ENCODE measurements at places on chromosomes 1 and 21.

DNA sequence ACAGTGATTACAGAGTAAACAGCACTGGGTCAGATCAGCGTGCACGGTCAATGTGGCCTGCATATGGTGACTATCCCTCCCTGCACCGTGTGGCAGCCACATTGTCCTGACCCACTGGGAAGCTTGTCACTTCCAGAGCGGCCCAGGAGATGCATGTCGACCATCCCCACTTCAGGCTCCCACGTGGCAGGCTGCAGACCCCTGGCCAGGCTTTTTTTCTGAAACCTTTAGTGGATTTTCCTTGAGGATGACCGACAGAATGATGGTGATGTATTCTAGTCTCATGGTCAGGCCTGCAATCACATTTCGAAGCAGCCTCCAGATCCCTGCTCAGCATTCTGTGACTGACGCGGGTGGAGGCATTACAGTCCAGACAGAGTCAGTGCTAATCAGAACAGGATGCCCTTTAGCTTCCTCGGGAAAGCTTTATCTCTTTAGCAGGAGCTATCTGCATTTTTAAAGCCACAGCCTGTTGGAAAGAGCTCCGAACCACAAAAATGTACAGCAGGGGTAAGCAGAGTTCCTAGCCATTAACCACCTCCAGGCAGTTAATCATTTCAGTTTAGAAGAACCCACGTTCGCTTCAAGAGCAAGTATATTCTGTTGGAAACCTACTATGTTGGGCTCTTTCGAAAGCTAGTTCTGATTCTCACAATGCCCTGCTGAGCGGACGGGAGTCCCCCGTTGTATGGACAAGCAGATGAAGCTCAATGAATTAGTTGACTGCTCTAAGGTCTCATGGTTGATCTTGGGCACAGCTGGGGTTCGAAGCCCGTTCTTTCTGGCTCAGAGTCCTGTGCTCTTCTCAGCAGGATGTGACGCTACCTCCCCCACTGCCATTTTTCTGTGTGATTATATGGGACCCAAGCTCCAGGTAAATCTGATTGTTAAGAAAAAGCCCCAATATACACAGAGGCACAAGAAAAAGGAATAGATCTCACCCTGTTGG lies 56.5 kb downstream of the IRF2BP2 start:
- peak; percentile 81 for DNase-seq

GRCh38 chr1:6108937-6109614 lies 63.4 kb downstream of the KCNAB2 start:
- no peak for DNase-seq

DNA sequence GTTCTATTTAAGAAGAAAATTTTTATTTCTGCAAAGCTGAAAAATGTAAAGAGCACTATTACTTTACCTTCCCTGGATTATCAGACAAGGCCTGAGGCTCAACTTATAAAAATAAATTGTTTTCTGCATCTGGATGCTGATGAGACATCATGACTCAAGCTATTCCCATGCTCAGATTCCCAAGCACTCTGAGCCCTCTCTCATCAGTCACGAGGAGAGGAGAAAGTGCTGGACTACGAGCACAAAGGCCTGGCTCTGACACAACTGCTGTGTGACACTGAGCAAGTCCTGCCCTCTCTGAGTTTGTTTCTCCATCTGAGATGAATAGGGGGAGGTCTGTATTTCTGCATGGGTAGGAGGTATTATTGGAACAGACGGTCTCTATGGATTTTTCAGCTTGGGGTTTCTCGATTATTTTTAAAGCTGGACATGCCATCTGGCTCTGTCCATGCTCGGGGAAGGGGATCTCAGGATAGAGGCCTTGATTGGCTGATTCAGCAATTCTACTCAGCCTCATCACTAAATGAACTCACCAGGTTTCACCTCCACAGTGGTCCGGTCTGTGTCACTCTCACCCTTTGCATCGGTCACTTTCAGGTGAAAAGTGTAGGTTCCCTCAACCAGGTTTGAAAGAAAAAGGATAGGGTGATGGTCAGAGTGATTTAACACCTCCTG lies 107.7 kb downstream of the KIAA0319L start:
- peak; percentile 95 for DNase-seq

DNA sequence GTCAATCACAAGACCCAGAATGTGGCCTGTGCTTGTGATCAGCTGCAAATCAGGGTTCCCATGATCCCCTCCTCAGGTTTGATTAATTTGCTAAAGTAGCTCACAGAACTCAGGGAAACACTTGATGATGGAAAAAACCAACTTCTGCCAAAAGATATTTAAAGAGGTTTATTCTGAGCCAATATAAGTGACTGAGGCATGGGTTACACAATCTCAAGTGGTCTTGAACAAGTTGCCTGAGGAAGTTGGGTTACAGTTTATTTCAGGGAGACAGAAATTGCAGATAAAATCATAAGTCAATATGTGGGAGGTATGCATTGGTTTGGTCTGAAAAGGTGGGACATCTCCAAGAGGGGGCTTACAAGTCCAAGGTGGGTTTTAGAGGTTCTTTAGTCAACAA lies 243.1 kb downstream of the S1PR1 start:
- DNase-seq, result no peak

- DNase-seq, result no peak
Measured at GRCh38 chr1:23341931-23342692, 2.0 kb downstream of the HNRNPR start.

DNA sequence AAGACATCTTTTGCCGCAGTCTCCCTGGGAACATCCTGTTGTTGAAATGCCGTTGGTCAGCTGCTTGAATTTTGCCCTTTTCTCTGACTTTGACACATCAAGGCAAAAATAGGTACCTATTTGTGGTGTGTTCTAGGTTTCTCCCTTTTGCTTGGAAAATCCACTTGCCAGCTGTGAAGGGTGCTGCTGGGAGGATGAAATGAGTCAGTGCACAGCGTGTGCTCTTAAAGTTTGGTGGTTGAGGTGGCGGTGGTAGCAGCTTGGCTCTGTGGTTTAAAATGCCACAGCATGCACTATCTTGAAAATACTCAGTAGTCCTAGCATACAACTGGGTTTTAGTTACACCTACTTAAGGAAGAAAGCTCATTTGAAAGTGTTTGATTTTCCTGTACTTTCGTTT lies 183.8 kb downstream of the DHRS3 start:
- DNase-seq, result no peak

DNA sequence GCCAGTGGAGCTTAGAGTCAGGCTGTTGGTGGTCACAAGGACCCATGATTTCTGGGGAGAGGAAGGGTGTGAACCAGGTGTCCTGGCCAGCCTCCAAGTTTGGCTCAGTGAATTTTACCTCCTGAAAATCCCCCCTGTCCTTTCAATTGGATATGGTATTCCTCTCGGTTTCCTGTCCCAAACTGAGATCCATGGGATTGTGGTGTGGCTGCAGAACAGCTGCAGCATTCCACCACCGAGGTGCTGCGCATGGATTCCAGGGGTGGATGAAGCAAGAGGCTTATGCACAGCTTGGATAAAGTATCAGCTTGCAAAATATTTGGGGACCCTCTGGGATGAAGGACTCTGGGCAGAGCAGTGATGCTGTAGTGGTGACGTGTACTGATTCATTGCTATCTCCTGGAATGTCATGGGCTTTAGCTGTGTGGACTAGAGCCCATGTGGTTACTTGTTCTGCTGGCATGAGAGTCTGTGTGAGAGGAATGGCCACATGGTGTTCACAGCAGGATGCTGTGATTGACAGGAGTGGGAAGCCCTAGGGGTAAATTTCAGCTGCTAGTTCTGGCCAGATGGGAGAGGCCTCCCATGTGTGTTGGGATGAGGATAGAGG lies 148.7 kb upstream of the SPAG17 start:
- DNase-seq, result peak; percentile 54

DNA sequence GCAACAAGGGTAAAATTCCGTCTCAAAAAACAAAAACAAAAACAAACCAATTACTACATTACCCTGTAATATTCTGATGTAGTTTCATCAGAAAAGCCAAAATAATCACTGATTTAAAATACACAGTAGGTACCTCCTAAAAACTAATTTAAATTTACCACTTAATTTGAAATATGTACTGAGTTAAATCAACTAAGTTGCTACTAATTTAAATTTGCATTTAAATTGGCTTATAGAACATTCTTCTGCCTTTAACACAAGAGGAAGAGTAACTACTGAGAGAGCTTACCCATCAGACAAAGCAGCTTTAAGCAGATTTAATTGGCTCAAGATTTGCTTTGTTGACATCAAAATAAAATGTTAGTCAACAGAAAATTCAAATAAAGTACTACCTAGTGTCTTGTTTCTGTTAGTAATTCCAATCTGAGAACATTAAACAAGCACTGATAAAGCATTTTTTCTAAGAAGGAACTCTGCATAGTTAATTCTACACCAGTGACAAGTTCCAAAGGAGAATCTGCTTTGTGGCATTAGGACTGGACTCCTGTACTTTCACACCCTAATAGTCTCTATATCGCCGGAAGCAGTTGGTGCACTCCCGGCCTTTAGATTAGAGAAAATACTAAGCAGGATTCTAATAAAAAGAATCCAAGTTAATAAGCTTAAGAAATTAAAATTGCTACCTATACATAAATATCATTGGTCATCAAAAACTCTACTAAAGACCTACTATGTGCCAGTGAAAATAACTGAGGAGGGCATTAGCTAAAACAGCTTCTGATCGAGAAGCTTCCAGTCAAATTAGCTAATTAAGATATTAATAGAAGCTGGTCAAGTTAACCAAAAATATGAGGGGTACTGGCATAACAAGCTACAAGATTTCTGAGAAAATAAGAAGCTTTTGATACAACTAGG lies 8.4 kb downstream of the LUZP1 start:
- no peak for DNase-seq

GRCh38 chr1:4133297-4133938 lies 233.3 kb upstream of the C1orf174 start:
- DNase-seq, result no peak

Data from GM04504 (cell line).